ENCODE measurements at places on chromosomes 7 and 10. TPM values are rescaled to one million over a fixed set of nuclear protein-coding genes. Genes with fewer than 3 reads are reported as not detected.

DNA sequence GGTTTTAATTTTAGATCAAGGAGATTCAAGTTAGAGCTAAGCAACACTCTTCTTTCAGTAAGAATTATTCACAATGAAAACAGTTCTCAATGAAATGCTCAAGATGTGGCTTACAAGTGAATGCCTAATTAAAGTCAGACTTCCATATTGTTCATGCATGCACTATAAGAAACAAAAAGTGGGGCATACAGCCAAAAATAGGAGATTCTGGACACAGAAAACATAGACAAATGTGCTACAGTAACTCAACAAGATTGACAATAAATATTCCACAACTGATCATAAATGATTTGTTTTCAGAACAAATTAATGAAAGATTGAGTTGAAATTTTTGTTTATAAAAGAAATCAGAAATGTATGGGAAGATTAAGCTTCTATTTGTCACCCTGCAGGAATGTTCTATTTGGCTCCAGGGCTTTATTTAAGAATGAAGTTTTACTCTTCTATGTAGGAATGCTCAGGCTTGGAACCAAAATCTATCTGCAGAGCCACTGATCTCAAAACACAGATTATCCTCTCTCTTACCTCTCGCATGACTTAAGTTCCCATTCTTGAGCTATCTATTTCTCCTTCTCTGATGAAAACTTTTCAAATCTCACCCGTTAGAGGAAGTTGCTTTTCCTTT lies 89.0 kb upstream of the PIP4K2A start:
- no peak overlapping the region for H3K27ac ChIP-seq
- DNase-seq = no peak
- H3K4me3 ChIP-seq = no peak overlapping the region

FKBP6 gene
- total RNA-seq = not detected

- no peak for DNase-seq
- no peak overlapping the region for H3K27ac ChIP-seq
- no peak overlapping the region for H3K4me3 ChIP-seq
- H3K4me1 ChIP-seq = no peaks in the 10 kb centered on the region
- H3K27me3 ChIP-seq = no peaks in the 10 kb centered on the region
Measured at GRCh38 chr10:13794992-13795612, 208.3 kb downstream of the PRPF18 start.

GRCh38 chr7:80428161-80429054 lies 83.5 kb downstream of the GNAT3 start:
- no peaks in the 10 kb centered on the region for H3K36me3 ChIP-seq
- no peaks in the 10 kb centered on the region for H3K4me1 ChIP-seq
- no peak overlapping the region for H3K4me3 ChIP-seq
- H3K27ac ChIP-seq = no peak overlapping the region
- no peaks in the 10 kb centered on the region for H3K27me3 ChIP-seq

DNA sequence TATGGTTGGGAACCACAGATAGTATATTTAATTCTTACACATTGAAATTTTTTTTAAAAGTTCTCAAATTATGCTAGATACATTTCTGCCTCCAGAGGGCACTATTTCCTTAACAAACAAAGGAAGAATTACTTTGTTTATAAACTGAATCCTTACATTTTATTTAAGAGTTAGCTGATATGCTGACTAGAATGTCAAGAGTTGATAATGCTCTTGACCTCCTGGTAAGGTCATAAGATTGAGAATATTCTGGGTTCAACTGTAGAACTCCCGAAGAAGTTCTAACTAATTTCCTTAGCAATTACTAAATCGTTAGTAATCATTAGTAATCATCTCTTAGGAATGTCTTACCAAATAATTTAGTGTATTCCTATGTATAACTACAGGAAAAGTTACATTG lies 95.3 kb upstream of the CYP26C1 start:
- H3K4me1 ChIP-seq = no peaks in the 10 kb centered on the region
- no peaks in the 10 kb centered on the region for H3K27me3 ChIP-seq
- H3K36me3 ChIP-seq = no peaks in the 10 kb centered on the region
- H3K4me3 ChIP-seq = no peak overlapping the region
- no peak for DNase-seq
- H3K27ac ChIP-seq = no peak overlapping the region

DNA sequence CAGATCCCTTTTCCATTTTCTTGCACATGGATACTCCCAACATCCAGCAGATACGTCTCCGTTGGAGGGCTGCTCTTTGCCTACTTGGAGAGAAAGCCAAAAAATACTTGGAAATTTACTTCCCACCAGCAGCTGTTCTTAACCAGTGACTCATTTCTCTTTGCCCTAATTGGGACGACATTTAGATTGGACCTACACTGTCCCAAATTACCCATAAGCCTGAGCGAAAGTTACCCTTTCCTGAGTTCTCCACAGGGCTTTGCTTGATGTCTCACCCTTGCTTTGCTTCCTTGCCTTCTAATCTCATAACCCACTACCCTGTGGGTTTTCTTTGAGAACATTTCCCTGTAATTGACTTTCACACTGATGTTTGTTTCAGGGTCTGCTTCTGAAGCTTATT lies 48.1 kb downstream of the SAMD8 start:
- H3K27me3 ChIP-seq = no peaks in the 10 kb centered on the region
- no peak overlapping the region for H3K4me3 ChIP-seq
- no peak overlapping the region for H3K27ac ChIP-seq

PHYHIPL gene
- not detected for total RNA-seq

CLRN3 gene
- not detected for total RNA-seq

- DNase-seq = no peak
- H3K36me3 ChIP-seq = peaks cover 62% of the 10 kb centered on the region
- no peaks in the 10 kb centered on the region for H3K4me1 ChIP-seq
- H3K27me3 ChIP-seq = no peaks in the 10 kb centered on the region
- no peak overlapping the region for H3K4me3 ChIP-seq
Measured at GRCh38 chr7:2546776-2547586, 8.3 kb downstream of the BRAT1 start.

GRCh38 chr10:106439366-106439765 lies 725.1 kb downstream of the SORCS1 start:
- DNase-seq = no peak
- no peak overlapping the region for H3K4me3 ChIP-seq
- no peaks in the 10 kb centered on the region for H3K27me3 ChIP-seq
- H3K36me3 ChIP-seq = no peaks in the 10 kb centered on the region
- H3K4me1 ChIP-seq = no peaks in the 10 kb centered on the region
- no peak overlapping the region for H3K27ac ChIP-seq

GRCh38 chr10:15432266-15432665 lies 61.2 kb upstream of the FAM171A1 start:
- H3K36me3 ChIP-seq = no peaks in the 10 kb centered on the region
- H3K4me1 ChIP-seq = no peaks in the 10 kb centered on the region

OR2A5 gene
- not detected for total RNA-seq

DNA sequence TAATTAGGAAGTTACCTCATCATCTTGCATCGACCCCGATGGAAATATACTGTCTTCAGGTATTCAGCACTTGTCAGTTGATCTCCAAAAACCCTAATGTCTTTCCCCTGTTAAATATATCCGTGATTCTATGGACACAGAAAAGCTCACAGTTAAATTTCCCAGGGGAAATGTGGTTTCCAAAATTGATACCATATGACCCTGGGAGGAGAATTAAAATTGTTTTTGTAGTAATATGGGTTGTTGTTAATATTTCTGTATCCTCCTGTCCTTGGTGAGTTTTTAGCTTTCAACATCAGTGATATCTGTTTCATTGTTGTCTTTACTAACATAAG lies 132.1 kb downstream of the CELF2 start:
- H3K27ac ChIP-seq = peak overlapping the region; percentile 61
- H3K4me1 ChIP-seq = peaks cover 90% of the 10 kb centered on the region
- H3K36me3 ChIP-seq = no peaks in the 10 kb centered on the region
- DNase-seq = no peak
- no peak overlapping the region for H3K4me3 ChIP-seq
- H3K27me3 ChIP-seq = no peaks in the 10 kb centered on the region

DNA sequence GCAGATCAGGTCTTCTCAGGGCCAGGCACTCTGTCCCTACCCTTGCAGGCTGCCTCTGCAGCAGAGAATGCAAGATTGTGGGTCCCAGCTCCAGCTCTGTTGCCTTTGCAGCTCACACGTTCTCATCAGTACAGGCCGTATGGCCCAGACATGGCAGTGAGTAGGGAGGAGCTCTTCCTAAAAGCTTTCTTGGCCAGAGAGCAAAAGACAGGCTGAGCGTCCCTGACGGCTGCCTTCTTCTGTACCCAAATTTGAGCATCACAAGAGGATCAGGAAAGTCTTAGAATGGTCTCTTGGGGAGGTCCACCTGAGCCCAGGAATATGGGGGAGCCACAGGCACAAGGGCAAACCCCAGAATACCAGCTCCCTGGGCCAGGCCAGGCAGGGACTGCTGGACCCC lies 266.3 kb upstream of the ZMIZ1 start:
- peaks cover 56% of the 10 kb centered on the region for H3K4me1 ChIP-seq
- no peaks in the 10 kb centered on the region for H3K36me3 ChIP-seq
- no peak overlapping the region for H3K4me3 ChIP-seq
- H3K27me3 ChIP-seq = no peaks in the 10 kb centered on the region
- no peak for DNase-seq

TMEM176B gene
- total RNA-seq = 162 TPM

All from right atrium auricular region (tissue), 2 donors.